ENCODE measurements at places on chromosomes 12 and 14. TPM values are rescaled to one million over a fixed set of nuclear protein-coding genes. Genes with fewer than 3 reads are reported as not detected.
A peak's percentile ranks its signal among the peaks of the same experiment; 100 is the strongest.

GRCh38 chr14:64709126-64709525, 4.9 kb downstream of the PLEKHG3 start:
- H3K4me1 ChIP-seq: peaks cover 54% of the 10 kb centered on the region
- peak overlapping the region; percentile 58 for H3K4me3 ChIP-seq
- H3K27me3 ChIP-seq: peaks cover 51% of the 10 kb centered on the region
- DNase-seq: no peak

DNA sequence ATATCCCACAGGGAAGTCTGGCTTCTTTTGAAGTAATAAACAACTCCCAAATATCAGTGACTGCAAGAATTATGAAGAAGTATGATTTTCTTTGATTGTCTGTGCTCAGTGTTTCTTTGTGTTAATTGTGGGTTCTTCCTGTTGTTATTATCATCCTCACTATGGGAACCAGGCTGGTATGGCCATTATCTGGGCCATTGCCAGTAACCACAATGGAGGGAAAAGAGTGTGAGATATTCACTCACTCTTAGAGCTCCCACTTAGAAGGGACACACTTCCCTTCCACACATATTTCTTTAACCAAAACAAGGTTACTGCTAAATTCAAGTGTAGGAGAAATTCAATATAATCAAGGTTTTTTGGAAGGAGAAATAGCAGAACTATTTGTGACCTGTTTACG, 503.7 kb downstream of the SLC6A15 start:
- no peaks in the 10 kb centered on the region for H3K27me3 ChIP-seq
- no peak for DNase-seq

GRCh38 chr12:11568762-11569478, 80.6 kb upstream of the ETV6 start:
- H3K4me3 ChIP-seq: no peak overlapping the region
- no peak for DNase-seq
- no peaks in the 10 kb centered on the region for H3K4me1 ChIP-seq
- peaks cover 1% of the 10 kb centered on the region for H3K36me3 ChIP-seq
- H3K27ac ChIP-seq: no peak overlapping the region

DNA sequence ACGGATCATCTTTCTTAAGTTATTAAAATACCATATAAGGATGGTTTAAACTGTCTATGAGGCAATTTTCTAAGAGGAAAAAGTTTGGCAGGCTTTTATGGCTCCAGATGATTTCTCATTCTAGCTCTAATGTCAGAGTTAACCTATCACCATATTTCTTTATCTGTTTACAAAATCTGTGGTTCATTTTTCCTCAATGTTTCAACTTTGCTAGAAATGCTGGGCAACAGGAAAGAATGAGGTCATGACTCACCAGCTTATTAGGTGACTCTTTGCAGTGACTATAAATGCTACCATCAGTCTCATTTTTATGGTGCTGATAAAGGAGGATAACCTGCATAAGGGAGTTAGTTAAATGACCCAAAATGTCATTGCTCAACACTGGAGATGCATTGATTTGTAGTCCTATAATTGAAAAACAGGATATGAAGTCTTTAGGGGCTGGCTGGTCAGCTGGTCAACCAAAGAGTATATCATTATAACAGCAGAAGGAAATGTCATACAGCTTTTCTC, 45.3 kb upstream of the RAP1B start:
- no peaks in the 10 kb centered on the region for H3K36me3 ChIP-seq
- peaks cover 21% of the 10 kb centered on the region for H3K4me1 ChIP-seq

GRCh38 chr14:41785696-41786095, 179.0 kb downstream of the LRFN5 start:
- no peaks in the 10 kb centered on the region for H3K27me3 ChIP-seq
- no peaks in the 10 kb centered on the region for H3K4me1 ChIP-seq
- H3K27ac ChIP-seq: no peak overlapping the region
- no peak overlapping the region for H3K4me3 ChIP-seq

DNA sequence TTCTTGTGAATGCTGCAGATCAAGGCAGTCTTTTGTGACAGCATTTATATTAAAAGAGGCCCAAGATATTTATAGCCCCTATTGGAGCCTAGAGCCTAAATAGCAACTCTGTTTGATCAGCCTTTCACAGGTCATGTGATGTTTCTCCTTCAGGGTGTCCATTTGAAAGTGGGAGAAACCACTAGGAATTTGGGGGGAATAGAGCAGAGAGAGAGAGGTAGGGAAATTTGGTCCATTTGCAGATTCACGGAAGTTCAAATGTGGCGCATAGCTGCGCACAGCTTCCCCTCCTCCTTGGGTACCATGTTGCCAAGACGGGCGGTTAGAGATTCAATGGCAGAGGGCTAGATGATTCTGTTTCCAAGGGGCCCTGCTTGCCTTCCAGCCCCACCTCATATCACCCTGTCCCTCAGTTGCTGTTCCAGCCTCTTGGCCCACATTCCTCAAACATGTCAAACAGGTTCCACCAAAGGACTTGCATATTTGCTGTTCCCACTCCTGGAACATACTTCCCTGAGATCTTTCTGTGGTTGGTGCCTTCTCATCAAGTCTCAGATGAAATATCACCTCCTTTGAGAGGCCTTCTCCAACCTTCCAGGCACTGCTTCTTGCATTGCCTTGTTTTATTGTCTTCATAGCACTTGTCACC, 220.8 kb downstream of the CHST11 start:
- H3K27ac ChIP-seq: no peak overlapping the region
- H3K4me3 ChIP-seq: no peak overlapping the region
- DNase-seq: no peak
- peaks cover 3% of the 10 kb centered on the region for H3K36me3 ChIP-seq
- no peaks in the 10 kb centered on the region for H3K27me3 ChIP-seq

DNA sequence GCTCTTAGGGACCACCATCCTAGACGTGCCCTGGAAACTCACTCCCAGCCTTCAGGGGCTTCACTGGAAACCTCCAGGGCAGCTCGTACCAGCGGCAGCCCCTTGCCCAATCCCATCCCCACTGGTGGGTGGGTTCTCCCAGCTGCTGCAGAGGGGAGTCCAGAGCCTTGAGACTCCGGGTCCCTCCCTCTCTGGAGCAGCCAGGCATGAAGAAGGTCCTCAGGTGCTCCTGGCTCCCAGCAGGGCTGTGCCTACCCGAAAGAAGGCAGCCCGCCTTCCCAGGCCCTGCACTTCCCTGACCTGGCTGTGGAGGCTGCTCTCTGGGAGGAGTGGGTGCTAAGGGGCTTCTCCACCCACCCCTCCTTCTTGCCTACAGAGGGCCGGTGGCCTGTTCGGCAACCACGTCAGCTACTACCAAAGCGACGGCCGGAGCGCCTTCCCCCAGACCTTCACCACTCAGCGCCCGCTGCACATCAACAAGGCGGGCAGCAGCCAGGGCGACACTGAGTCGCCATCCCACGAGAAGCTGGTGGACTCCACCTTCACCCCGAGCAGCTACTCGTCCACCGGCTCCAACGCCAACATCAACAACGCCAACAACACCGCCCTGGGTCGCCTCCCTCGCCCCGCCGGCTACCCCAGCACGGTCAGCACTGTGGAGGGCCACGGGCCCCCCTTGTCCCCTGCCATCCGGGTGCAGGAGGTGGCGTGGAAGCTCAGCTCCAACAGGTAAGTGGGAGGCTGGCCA, 115.5 kb upstream of the FKBP4 start:
- no peak overlapping the region for H3K27ac ChIP-seq
- no peaks in the 10 kb centered on the region for H3K27me3 ChIP-seq
- no peak overlapping the region for H3K4me3 ChIP-seq
- peaks cover 14% of the 10 kb centered on the region for H3K4me1 ChIP-seq

DNA sequence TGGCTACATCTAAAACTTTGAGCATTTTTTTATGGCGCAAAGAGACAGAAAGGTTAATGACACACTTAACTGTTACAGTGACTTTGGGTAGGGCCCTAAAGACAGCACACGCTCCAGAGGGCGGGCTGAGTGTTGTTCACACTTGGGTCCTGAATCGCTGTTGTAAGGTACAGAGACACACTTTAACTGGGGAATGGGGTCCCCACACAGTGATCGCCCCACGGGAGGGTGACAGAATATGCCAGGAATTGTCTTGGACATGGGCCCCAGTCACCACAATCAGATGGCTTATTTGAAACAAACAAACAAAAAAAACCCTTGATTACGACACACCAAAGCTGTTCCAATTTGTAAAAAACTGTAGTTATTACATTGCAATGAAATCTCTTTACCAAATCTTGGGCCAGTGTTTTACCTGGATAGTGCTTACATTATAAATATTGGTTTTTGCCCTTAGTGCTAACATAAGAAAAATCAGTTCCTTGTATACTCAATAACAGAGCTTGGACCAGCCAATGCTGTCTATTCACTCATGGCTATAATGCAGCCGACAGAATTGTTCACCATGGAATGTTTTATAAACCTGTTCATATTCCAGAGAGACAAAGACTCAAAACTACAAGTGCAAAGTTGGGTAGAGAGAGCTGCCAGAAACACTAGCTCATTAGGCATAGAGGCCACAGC, 28.3 kb downstream of the KCTD10 start:
- peaks cover 6% of the 10 kb centered on the region for H3K4me1 ChIP-seq
- H3K36me3 ChIP-seq: peaks cover 9% of the 10 kb centered on the region
- H3K4me3 ChIP-seq: no peak overlapping the region
- no peaks in the 10 kb centered on the region for H3K27me3 ChIP-seq

DNA sequence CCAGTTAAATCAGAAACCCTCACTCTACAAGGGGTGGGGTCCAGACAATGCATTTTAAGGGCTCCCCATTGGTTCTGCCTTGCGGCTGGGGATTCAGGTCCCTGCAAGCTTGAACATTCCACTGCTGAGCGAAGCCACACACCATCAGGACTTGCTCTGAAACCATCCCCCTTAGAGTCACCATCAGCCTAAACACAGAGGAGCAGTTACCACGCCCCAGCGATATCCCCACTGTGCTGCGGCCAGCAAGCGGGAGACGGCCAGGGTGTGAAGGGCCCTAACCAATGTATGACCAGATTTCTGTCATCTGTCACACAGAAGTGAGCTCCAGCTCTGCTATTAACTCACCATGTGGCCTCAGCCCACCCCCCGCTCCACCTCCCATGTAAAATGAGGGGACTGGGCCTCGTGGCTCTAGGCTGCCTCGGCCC, 29.7 kb downstream of the CCDC88C start:
- peaks cover 83% of the 10 kb centered on the region for H3K4me1 ChIP-seq
- peak overlapping the region; percentile 0 for H3K4me3 ChIP-seq
- no peak for DNase-seq
- no peaks in the 10 kb centered on the region for H3K27me3 ChIP-seq

GRCh38 chr12:29725587-29726320, 58.0 kb downstream of the TMTC1 start:
- no peak overlapping the region for H3K27ac ChIP-seq
- no peaks in the 10 kb centered on the region for H3K4me1 ChIP-seq
- H3K27me3 ChIP-seq: no peaks in the 10 kb centered on the region

DNA sequence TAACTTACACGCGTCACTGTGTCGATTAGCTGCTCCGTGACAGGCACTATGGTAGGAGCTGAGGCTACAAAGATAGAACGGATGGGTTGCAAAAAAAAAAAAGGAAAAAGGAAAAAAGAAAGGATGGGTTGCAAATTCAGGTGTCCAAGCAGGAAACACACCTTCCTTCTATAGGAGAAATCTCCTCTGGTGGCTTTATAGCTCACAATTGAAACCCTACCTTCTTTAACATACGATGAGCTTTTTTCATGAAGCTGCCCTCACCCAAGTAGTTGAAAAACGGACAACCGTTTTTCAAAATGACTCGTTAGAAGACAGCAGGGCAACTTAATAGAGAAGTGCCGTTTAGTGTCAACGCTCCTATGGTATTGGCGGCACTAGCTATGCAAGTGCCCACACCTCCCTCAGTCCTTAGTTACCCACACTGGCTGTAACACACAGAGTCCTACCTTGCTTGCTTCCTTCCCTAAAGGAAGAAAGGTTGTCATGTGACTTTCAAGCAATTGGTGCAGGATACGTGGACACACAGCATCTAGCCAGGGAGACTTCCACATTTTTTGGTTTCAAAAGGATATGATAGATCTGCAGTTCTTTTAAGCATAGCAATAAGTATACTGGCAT, 682 bp upstream of the TRIP11 start:
- H3K4me1 ChIP-seq: peaks cover 43% of the 10 kb centered on the region
- peak; percentile 24 for DNase-seq
- H3K27ac ChIP-seq: peak overlapping the region; percentile 98
- no peaks in the 10 kb centered on the region for H3K27me3 ChIP-seq

DNA sequence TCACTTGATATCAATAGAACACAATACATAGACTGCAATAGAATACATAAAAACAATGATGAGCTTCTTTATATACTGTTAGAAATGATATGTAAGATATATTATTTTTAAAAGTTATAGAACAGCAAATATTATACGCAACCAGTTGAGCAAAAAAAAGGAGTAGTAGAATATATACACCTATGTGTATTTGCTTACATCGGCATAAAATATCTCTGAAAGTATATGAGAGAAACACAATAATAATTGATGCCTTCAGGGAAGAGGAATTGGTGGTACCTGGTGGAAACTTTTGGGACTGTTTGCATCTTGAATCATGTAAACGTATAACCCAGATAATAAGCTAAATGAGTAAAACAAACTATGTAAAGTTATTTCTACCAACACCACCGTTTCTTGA, 418.4 kb upstream of the DCN start:
- no peak overlapping the region for H3K27ac ChIP-seq
- H3K4me3 ChIP-seq: no peak overlapping the region
- H3K4me1 ChIP-seq: no peaks in the 10 kb centered on the region

DNA sequence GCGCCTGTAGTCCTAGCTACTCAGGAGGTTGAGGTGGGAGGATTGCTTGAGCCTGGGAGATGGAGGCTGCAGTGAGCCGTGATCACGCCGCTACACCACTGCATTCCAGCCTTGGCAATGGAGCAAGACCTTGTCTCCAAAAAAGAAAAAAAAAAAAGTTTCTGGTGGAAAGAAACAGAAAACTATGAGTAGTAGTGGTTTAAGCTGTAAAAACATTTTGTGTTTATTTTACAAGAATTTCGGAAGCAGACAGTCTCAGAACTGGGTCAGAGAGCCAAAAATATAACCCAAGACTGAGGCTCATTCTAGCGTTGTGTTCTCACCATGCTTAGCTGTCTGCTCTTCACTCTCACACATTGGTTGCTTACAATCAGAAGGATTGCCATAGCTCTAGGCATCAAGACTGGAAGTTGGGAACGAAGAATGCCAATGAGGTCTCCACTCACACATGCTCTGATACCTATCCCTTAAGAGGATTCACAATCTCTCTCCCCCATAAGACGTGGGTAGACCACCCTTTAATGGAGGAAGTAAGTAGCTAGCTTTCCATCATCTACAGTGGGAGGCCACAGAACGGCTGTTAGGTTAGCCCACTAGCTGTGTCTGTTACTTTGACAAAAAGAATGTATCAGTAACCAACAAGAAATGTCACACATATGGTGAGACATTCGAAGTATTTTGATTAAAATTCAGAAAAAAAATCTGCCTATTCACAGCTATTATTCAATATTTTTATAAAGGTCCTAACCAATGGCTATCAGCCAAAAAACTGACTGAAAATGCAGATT, 117.6 kb upstream of the RASSF8 start:
- no peaks in the 10 kb centered on the region for H3K4me1 ChIP-seq
- H3K27ac ChIP-seq: no peak overlapping the region
- H3K4me3 ChIP-seq: no peak overlapping the region
- DNase-seq: no peak
- no peaks in the 10 kb centered on the region for H3K36me3 ChIP-seq

YY1 gene
- 95.0 TPM for total RNA-seq

GPR84 gene
- total RNA-seq: 0.15 TPM

Measured in activated CD4-positive, alpha-beta T cell treated with anti-CD3 and anti-CD28 coated beads, Interleukin-2, amount 10 ng/mL, durations not matched to agents 7 days and 5 days (primary cell).